Activated CD4-positive, alpha-beta T cell treated with anti-CD3 and anti-CD28 coated beads, Interleukin-2, amount 50 U/mL, for 24 hours (primary cell): ENCODE measurements at places on chromosomes 4 and X.

DNA sequence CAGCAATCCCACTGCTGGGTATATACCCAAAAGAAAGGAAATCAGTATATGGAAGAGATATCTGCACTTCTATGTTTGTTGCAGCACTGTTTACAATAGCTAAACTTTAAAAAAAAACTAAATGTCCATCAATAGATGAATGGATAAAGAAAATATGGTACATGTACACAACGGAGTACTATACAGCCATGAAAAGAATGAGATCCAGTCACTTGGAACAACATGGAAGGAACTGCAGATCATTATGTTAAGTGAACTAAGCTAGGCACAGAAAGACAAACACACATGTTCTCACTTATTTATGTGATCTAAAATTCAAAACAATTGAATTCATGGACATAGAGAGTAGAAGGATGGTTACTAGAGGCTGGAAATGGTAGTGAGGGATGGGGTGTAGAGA lies 400.7 kb downstream of the ZNF674 start:
- no peak for DNase-seq

GRCh38 chr4:99382745-99383360 lies 30.3 kb upstream of the ADH1C start:
- no peak for DNase-seq

DNA sequence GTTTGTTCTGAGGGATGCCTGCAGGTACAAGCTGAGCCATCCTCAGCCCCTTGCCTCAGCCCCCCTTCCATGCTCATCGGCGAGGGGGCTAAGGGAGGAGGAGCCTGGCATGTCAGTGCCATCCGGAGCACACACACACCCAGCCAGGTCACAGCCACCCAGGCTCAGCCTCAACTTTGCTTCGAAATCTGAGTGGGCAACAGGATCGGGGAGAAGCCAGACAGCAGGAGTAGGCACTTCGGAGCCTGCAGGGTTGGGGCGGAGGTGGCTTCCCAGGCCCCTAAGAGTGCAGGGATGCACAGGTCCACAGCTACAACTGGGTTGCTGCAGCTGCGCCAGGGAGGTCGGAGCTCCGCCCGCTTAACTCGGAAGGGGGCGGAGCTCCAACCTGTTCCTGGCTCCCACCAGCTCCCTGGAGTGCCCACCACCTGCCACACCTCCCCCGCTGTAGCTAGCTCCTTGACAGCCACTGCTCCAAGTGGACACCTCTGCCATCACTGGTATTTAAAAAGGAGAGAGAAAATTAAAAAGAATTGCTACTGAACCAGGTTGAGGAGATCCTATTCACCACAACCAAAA lies 192.9 kb upstream of the GALNT7 start:
- no peak for DNase-seq

GRCh38 chrX:126394681-126395080 lies 157.9 kb downstream of the DCAF12L1 start:
- no peak for DNase-seq

DNA sequence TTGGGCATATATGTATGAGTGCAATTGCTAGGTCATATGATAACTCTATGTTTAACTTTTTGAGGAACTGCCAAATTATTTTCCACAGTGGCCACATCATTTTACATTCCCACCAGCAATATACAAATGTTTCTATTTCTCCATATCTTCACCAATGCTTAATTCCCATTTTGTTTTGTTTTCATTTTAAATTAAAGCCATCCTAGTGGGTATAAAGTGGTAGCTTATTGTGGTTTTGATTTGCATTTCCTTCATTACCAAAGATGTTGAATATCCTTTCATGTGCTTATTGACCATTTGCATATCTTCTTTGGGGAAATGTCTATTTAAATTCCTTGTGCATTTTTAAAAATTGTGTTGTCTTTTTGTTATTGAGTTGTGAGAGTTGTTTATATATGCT lies 36.7 kb upstream of the SCOC start:
- no peak for DNase-seq

DNA sequence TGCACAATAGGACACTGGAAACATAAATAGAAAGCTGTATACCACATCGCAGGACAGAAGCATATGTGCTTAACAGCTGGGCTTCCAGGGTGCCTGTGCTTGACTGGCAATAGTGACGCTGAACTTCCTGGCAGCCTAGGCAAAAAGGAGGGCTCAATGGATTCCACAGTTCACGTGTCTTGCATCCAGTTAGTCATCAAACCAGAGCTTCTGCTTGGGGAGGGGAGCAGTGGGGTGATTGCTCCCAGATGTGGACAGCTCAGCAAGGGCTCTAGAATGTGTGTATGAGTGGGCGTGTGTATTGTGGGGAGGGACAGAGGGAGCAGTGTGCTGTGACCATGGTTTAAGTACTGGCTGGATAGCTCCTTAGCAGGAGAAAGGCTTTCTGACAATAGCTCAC lies 2.3 kb downstream of the PRRG3 start:
- DNase-seq: no peak

DNA sequence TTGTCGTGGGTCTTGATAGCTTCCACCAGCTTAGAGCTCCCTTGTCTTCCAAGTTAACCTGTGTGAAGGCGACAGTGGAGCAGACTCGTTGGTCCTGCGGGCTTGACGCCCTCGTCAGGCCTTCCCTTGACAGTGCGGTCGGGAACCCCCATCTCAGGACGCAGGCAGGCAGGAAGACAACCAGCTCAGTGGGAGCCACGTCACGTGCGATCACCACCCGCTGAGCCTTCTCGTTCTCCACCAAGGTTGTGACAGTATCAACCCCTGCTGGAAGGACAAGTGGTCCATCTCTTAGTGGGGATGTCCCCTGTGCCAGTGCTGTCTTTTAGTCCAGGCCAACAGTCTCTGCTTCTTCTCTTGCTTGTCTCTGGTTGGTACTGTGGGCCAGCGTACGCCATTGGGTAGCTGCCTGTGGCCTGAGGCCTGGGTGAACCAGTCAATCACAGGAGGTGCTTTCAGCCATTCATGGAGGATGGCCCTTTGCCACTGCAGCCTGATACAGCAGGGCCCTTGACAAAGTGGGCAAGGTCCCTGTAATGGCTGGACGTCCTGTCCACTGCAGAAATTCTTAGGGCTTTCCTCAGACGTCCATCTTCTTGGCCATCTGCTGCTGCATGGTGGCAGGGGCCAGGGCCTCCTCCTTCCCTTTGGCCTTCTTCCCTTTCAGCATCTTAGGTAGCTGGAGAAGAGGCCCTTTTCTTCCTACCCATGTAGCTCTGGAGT lies 31.4 kb downstream of the RGS12 start:
- DNase-seq: no peak

GRCh38 chrX:95071052-95071451 lies 1397.0 kb downstream of the FAM133A start:
- no peak for DNase-seq

DNA sequence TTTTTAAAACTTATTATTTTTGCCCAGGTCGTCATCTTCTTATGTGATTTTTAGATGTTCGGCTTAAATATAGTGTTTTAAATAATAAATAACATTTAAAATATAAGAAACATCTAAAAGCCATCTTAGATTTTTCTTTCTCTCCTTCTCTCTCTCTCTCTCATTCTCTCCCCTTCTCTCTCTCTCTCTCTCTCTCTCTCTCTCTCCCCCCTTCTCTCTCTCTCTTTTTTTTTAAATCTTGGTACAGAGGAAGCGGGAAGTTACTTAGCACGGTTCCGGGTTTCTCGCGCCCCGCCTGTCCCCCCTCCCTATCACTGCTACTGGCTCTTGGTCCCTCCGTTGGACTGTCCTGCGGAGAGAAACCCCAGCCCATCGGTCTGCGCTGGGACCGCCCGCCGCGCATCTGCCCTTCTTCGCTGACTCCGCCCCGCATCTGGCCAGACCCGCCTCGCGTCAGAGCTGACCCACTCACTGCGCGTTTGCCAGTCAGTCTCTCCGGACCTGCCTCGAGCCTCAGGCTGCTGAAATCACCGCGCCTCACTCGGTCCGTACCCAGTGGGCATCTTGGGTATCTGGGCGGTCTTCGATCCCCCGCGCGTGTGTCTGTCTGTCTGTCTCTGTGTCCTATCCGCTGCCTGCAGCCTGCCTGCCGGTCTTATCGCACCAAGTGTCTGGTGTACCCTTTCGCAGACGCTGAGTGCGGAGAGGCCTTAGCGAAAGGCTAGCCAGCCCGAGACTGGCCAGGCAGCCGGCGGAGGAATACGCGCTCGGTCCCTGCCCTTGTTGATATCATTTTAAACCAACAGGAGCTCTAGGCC lies at the start of gene PABPC5:
Gene PABPC5 (plus strand): TSS at position 489 of the 818 bp plus-strand sequence. CDS start 739 bp downstream, outside the sequence.
- DNase-seq: no peak

DNA sequence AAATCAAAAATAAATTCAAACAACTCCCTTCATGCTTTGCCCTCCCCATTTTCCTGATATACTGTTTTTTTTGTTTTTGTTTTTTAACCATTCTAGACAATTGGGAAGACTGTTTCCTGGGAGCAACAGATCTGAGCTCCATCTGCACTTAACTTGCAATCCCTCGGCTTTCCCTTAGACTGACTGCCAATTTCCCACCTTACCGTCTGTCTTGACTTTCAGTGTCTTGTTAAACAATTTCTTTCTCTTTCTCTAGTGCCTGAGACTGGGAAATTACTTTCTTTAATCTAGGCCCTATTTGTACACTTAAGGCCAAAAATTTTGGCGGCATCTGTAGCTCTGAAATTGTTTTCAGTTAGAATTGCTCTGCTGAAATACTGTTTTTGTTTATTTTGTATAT lies 326.3 kb downstream of the LDB2 start:
- no peak for DNase-seq

DNA sequence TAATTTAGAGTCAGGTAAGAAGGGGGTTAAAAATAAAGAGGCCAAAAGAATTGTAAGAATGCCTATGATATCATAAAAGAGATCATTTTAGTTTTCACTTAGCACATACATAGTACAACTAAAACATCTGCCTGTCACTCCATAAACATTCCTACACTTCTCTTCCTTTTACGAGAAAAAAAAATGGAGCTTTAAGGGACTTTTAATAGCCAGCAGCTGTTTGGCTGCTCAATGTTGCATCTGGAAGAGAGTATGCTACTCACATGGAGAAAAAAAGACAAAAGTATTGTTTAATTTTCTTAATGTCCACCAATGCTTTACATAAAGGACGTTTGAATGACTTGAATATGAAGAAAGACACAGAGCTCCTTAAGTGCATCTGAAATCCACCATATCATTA lies 48.7 kb upstream of the TNIP3 start:
- no peak for DNase-seq

- no peak for DNase-seq
These were observed 321.3 kb downstream of the TMA16 start for GRCh38 chr4:163815776-163816175.

DNA sequence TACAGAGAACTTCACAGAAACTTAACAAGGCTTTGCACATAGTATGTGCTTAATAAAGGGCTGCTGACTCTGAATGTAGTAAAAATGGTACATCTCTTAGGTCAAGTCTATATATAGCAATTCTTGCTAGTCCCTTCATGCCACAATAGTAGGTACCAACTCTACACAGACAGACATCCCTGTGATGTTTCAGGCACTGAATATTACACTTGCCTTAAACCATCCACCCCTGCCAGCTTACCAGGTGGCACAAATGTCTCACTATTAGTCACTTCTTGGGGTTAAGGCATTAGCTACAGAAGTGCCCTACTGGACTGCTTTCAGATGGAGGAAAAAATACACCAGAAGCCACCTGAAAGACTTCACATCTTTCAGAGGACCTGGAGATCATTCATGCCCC lies 86.3 kb upstream of the CITED1 start:
- no peak for DNase-seq

DNA sequence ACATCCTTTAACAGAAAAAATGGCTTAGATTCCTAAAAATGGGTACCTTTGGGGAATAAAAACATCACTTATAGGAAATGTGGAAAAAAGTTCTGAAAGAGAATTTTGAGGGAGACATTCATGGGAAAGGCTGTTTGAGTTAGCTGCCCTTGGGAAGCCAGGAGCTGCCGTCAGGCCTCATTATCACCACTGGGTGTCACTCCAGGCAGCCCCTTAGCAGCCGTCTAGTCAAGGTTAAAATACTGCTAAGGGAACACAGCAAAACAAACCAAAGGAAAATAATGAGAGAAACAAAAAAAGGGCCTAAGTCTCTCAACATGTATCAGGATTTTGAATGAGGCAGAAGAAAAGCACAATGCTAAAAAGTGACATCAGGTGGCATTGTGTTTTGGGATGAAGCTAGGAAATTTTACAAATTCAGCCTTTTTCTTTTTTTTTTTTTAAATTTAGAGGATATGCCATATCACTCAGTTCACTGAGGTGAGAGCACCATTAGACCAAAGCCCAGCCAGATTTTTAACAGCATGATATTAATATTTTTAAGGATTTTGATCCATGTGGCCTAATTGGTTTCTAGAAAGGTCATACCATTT lies 235.3 kb downstream of the GPAT3 start:
- no peak for DNase-seq

- DNase-seq: no peak
These were observed 7.0 kb downstream of the JAKMIP1 start for GRCh38 chr4:6193399-6193798.

DNA sequence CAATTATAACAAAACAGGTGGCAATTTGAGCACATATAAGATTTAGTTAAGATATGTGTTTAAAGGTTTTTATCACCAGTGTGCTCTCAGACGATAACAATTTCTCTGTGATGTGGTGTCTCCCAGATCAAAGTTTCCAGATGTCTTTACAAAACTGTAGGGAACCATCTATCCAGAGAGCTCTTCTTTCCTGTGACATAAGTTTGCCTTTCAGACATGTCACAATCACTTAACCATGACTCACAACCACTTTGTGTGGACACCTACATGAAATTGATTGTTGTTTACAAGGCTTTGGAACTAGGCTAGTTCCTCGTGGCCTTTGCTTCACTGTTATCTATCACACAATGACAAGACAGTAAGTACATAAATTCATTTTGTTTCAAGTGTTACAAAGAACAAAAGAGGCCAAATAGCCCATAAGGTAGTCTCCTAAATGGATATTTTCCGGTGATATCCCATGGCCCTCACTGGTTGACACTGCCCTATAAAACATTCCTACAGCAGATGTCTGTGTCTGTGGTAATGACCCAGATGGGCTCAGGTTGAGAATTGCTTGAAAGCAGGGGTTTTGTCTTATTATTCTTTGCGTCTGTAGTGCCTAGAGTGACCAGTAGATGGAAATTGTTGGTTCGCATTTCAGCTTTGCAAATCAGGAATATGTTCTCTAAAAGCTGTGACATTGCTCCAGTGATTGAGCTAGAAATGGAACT lies 297.8 kb upstream of the FAM241A start:
- DNase-seq: no peak

DNA sequence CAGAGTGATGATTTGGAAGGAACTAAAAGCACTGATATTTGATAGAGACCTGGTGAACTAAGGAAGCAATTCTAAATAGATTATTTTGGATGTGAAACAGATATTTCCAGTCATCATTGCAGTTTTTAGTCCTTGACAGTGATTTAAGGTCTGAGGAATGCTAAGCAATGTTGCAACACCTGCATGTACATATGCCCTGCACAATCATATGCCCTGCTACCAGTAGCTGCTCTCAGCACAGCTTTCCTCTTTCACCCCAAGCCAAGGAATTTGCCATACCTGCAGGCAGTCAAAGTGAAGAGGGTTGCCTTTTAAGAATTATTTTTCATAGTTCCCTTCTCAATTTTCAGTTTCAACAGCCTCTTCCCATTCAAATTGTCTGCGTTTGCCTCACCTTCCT lies 8.7 kb upstream of the FAM47A start:
- DNase-seq: no peak
